GM04503 (cell line): ENCODE measurements at places on chromosomes 2 and 18.

DNA sequence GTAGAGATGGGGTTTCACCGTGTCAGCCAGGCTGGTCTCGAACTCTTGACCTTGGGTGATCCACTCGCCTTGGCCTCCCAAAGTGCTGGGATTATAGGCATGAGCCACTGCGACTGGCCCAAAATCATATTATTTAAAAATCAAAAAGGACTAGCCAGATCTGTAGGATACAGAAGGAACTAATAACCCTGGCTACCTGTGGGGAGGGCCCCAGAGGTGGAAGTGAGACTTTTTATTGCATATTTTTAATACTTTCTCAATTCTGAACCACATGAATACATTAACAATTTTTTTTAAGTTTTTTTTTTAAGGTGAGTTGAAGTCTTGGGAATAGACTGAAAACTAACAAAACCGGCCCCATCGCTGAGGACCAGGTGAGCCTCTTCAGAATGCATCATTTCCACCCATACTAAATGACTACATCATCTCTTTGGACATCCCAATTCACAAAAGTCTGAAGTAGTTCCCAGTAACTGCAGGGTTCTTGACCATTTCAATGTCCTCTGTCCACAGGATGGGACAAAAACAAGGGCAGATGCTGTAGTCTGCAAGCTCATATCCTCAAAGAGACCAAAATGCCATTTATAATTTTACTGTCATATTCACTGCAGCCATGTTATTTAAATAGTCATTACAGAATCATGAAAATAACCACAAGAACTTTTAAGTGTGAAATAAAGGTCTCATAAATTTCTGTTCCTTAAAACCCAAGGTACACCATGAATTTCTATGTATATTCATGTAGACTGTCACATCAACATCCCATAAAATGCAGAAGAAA is 21.4 kb downstream of the RPL31 start:
- DNase-seq = no peak

- DNase-seq = no peak
Measured at GRCh38 chr2:241768850-241769249, 7.8 kb upstream of the GAL3ST2 start.

DNA sequence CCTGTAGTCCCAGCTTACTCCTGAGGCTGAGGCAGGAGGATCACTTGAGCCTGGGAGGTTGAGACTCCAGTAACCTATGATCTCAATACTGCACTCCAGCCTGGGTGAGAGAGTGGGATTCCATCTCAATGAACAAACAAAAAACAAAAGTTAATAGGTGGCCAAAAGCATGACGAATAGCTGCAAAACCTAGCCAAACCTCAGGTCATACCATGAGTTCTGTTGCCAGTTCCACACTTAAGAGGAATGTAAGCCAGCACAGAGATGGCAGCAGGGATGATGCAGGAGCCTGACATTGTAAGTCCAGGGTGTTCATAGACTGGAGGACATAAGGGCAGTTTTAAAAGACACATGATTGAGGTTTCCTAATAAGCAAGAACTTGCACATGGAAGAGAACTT is 55.3 kb upstream of the RMDN2 start:
- DNase-seq = peak; percentile 85

GRCh38 chr2:52396836-52397235 is 1364.9 kb upstream of the NRXN1 start:
- no peak for DNase-seq

DNA sequence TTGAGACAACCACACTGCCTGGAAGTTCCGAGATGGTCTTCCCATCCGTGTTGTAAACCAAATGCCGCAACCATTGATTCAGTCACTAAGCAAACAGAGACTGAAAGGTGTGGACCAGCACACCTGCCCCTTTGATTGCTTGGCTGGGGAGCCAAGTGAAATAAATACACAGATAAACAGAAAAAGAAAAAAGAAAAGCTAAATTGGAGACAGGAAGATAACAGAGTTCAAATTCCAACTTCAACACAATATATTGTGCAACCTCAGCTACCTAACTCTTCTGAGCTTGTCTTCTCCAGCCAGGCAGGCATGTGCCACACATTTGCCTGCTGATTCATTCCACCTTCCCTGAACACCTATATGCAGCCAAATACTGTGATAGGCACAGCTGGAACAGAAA is 110.9 kb downstream of the PID1 start:
- no peak for DNase-seq
